ENCODE measurements at places on chromosomes 2 and 18. TPM values are rescaled to one million over a fixed set of nuclear protein-coding genes. Genes with fewer than 3 reads are reported as not detected.

- no peak for DNase-seq
Observed at GRCh38 chr2:121099329-121100290, 185.4 kb downstream of the TFCP2L1 start.

GRCh38 chr2:223062396-223062795, 10.4 kb downstream of the KCNE4 start:
- DNase-seq = no peak

DNA sequence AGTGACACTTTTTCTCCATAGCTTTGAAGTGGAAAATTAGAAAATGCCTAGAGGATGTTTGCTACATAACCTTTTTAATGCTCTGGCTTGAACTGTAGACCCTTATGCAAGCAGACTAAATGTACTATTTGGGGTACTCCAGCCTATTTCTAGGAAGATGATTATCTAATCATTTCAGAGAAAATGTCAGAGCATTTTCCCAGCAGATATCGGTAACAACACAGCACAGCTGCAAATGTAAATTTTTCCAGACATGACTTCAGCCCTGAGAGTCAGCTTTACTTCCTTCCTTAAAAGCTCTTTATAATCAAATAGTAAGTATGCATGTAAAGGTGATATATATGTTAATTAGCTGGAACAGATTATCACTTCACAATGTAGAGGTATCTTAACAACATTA, 1647.1 kb downstream of the SUCLG1 start:
- no peak for DNase-seq

DNA sequence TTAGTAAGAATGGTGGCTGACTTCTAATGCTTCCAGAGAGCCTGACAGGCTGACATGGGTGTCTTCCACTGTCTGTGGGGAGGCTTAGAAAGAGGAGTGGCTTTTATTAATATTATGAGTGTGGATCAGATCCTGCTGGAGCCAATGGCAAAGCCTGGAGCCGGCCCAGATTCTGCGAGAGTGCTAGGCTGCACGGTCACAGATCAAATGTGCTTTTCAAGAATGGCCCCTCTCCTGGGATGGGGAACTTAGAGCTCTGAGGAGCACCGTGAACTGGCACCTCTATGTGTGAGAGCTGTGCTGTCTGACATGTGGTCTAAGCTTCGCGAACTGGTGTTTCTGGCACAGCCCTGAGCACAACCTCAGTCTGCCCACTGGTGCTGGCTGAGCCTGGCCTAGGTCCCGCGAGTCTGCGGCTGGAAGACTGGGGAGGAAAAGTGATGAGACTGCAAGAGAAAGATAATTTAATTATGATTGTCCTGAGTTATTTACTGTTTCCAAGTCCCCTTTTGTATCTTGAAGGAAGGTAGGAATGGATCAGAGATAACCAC, 70.4 kb downstream of the ASAP2 start:
- no peak for DNase-seq

DNA sequence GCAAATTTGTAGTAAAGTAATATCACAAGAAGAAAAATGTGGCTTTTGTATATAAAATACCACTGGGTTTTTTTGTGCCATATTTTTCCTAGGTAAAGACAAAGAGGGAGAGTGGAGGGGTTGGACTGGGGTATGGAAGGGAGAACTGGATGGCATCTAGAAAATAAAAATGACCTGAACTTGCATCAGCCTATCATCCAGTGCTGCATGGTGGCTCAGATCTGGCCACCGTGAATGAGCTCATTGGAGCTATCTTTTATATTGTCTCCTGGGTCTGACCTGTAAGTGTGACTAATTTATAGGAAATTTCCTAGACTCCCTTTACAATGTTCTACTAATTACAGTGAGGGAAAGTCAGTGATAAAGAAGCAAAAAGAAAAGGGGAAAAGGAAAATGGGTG, 369.0 kb downstream of the TMEM182 start:
- no peak for DNase-seq

- peak; percentile 73 for DNase-seq
Observed at GRCh38 chr2:95305380-95306061, 8.4 kb downstream of the KCNIP3 start.

DNA sequence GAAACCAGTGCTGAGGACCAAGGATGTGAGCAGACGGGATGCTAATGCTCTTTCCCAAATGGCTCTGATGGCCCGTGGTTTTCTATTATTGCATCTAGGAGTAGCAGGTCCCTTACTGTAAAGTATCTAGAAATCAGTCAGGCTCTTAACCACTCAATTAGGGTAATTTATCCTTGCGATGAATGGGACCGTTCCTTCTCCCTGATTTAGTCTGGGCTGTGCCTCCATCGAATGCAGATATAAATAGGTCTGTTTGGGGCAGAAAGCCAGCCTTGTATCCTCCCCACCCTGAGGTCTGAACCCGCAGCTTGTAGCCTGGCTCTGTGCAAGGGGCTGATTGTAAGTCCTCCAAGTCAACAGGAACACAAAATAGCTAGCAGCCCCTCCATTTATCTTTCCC, 9.5 kb upstream of the SMARCAL1 start:
- DNase-seq = no peak

GRCh38 chr2:68158134-68158447, 403 bp downstream of the PNO1 start:
- peak; percentile 1 for DNase-seq

GRCh38 chr2:149787206-149787605, 199.6 kb upstream of the MMADHC start:
- DNase-seq = no peak

DNA sequence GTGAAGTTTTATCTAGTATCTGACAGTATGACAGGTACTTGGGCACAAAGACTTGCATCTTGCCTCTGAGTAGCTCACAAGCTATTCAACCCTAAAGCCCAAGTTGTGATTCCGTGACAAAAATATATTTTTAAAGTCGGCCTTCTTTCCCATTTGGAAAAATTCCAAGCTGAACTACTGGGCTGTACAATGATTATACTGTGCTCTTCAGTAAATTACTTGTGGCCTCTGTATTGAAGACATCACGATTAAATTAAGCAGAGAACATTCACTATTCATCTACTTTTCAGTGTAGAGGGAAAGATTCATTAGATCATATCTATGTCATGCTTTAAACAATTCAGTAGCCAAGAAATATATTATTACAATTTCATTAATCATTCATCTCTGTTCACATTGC, 282.2 kb downstream of the CDH2 start:
- no peak for DNase-seq

GRCh38 chr18:22499421-22499820, 81.7 kb upstream of the CTAGE1 start:
- DNase-seq = no peak

- no peak for DNase-seq
Observed at GRCh38 chr2:129906861-129907235, 72.6 kb upstream of the RAB6C start.

DNA sequence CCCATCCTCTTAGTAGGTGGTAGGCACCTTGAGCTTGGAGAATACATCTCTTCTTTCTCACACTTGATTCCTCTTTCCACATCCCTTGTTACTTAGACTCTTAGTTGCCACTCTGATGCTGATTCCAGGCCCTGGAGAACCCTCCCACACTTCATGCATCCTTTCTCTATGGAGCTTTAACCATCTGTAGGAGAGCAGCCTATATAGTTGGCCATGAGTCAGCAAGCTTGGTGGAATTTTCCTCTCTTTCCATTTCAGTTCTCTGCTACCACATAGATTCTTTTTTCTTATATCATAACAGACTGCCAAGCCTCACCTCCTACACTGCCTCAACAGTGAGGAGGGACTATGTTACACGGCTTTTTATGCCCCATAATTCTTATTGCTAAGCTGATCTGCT, 851.6 kb upstream of the CDH2 start:
- DNase-seq = no peak

Gene CWC22
- 22.5 TPM for total RNA-seq

Gene ASXL3
- total RNA-seq = 0.66 TPM
